Activated CD8-positive, alpha-beta memory T cell treated with anti-CD3 and anti-CD28 coated beads for 1 hour (primary cell): ENCODE measurements at places on chromosomes 5 and 9.

DNA sequence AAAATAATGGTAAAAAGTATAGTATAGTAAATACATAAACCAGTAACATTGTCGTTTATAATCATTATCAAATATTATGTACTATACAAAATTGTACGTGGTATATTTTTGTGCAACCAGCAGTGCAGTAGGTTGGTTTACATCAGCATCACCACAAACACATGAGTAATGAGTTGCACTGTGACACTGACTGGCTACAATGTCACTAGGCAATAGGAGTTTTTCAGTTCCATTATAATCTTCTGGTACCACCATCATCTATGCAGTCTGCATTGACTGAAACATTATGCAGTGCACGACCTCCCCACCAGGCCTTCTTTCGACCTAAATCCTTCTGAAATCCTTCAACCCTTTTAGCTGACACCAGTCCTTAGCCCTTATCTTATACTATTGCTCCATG lies 105.8 kb downstream of the SREK1 start:
- DNase-seq = no peak

DNA sequence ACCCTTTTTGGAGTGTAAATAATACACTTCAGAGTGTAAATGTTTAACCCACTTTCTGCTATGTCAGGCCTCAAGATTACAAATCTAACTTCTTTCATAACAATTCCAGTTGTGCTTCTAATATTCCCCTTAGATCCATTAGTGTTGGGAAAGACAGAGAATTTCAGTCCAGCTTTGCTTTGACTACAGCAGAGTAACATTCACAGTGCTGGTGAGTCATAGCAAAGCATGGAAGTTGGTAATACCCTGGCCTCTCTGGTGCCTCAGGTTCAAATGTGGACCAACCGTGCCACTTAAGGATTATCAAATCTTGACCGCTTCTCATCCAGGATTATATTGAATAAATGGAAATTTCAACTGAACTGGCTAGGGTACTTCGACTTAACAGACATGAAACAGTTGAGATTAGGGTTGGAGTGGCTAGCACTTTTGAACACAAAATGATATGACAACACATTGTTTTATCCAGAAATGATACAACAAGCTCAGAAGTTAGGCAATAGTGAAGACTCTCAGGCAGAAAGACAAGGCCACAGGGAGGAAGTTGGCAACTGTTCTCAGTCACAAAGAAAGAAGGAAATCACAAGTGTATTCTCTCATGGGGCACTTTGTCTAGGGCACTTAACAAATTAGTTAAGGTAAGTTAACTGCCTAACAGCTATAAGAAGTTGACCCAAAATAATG lies 24.4 kb upstream of the RASA1 start:
- DNase-seq = no peak

- no peak for DNase-seq
Observed at GRCh38 chr9:127586096-127586495, 26.0 kb upstream of the STXBP1 start.

- no peak for DNase-seq
Observed at GRCh38 chr9:88060746-88061145, 77.5 kb downstream of the SPATA31C2 start.

DNA sequence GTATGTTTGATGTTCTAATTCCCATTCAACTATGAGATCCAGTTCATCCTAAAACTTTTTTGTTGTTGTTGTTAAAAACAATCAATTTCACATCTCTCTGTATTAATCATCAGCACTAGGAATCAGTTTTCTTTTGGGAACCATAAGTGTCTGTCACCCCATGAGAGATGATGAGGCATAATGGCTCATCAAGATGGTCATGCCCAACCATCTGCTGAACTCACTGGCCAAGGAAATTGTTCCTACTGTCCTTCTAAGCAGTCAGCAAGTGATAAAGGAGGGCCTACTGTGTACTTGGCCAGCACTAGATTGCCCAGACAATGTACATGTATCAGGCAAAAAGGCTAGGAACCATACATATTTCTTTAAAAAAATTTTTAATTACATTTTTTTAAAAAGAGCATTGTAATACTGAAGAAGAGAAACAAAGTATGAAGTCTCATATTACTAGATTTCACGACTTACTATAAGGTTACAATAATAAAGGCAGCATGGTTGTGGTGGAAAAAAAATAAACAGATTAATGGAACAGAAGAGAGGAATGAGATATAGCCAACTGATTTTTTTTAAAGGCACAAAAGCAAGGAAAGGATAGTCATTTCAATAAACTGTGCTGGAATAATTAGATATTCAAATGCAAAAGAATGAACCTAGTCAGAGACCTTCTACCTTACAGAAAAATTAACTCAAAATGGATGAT lies 458.3 kb downstream of the SPOCK1 start:
- DNase-seq = no peak
